ENCODE measurements at places on chromosomes 5 and 9. TPM values are rescaled to one million over a fixed set of nuclear protein-coding genes. Genes with fewer than 3 reads are reported as not detected.

DNA sequence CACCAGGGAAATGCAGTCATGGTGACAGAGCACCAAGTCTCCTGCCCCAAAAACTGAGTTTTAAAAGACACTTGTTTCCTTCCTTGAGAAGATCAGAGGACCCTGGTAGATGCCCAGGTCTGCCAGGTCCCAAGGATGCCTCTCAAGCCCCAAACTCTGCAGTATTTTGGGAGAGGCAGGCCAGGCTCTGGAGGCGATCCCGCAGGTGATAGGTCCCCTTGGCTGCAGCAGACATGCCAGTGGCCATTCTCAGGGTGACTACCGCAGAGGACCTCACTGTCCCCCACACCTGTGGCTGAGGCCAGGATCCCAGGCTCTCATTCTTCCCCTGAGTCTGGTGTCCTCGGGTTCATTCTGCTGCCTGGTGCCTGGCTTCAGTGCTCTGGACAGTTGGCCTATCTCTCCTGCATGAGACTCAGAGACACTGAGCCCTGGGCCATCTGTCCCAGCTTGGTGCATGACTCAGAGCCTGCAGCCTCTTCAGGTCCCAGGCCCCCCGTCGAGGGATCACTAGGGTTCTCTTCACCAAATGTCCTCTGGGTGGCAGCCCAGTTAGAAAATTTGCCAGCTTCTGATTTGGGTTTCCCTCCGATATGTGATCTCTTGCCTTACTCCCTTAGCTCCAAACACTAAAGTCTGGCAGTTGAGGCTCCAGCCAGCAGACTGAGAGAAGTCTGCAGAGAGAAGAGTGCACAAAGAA is 59.7 kb upstream of the GARNL3 start:
- peak; percentile 44 for DNase-seq

DNA sequence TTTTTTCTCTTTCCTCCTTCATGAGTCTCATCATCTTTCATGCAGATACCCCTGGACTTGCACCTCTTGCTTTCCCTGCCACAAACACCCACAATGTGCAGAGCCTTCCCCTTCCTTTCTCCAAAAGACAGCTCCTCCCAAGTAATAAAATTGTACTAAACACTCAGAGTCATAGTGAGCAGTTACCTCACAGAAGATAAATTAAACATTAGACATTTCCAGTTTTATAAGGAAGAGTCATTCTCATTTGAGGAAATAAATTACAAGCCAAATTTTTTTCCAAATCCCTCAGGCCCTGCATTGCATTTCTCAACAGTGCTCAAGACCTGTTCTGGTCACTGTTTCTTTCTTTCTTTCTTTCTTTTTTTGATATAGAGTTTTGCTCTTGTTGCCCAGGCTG is 131.5 kb downstream of the ATPSCKMT start:
- DNase-seq = no peak

Gene SLC25A2
- polyA plus RNA-seq = not detected

- no peak for DNase-seq
Measured at GRCh38 chr5:119541716-119542115, 87.6 kb upstream of the FAM170A start.

- DNase-seq = no peak
Measured at GRCh38 chr9:27524236-27524635, at the start of gene IFNK. IFNK (plus strand) TSS chr9:27524290; CDS start chr9:27524337, 47 bp downstream.

Gene SPTAN1
- polyA plus RNA-seq = 108 TPM

Gene IFNK
- polyA plus RNA-seq = not detected

Gene NUP155
- polyA plus RNA-seq = 24.2 TPM

Gene SCGB3A2
- polyA plus RNA-seq = 256 TPM

Gene FSD1L
- polyA plus RNA-seq = 4.0 TPM

GRCh38 chr5:6556089-6556801 is 76.6 kb downstream of the NSUN2 start:
- no peak for DNase-seq

GRCh38 chr5:68861099-68861498 is 232.7 kb upstream of the SLC30A5 start:
- no peak for DNase-seq

GRCh38 chr5:143509758-143510221 is 106.3 kb upstream of the NR3C1 start:
- no peak for DNase-seq

- no peak for DNase-seq
Measured at GRCh38 chr9:87854580-87854955, 28.1 kb upstream of the SPATA31E1 start.

DNA sequence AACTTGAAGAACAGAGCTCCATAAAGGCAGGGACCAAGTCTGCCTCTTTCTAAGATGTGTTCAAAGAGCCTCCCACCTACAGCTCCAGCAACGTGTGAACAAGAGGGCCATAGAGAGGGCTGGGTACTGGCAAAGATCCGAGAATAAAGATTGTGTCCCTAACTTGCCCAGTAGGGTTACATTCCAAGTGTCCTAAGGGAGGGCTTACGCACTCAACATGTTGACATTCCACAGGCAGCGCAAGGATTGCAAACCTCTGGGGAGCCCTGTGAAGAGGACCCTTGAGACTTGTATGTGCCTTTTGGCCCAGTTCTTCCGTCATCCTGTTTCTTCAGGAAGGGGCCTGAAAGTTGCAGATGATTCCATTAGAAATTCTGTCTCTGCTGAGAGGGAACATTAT is 48.2 kb upstream of the ENTREP1 start:
- peak; percentile 10 for DNase-seq

Gene STXBP1
- 45.8 TPM for polyA plus RNA-seq

Gene PRSS3
- 3.4 TPM for polyA plus RNA-seq

DNA sequence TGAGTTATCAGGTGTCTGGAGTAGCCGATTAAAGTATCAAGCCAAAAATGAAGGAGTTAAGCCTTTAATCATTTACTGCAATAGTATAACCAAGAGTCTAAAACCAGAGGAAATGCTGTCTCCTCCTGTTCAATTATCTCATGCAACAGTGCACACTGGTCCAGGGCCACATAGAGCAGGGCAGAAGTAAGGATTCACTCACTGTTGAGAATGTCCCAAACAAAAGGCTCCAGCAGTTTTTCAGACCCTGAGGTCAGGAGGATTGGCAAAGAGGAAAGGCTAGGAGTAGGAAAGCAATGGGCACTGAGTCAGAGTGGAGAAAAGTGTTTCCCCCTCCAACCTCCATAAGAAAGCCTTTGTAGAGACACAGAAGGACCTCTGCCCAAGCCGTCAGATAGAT is 168.2 kb downstream of the RNF180 start:
- DNase-seq = no peak

Gene MYOZ3
- polyA plus RNA-seq = 12.7 TPM

DNA sequence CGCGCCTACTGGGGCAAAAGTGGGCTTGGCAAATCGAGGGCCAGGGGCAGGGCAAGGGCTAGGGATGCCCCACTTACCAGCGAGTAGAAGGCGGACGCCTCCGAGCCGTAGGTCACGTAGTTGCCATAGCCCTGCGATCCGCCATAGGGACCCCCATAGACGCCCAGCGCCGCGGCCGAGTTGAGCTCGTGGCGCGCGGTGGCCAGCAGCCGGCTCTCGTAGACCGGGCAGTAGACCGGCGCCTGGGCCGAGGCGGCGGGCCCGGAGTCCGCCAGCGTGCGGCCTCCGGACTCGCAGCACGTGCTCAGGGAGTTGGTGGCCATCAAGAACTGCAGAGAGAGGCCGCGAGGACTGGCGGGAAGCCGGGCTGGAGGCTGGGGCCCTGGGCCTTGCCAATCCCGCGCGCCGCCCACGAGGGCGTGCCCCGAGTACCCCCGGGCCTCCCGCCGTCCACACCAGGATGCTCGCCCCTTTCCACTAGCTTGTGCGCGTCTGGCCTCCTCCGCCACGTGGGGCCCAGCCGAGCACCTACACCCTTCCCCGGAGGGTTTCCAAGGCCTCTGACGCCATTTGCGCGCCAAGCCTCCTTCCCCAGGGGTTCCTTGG is 891 bp downstream of the IRX4 start:
- DNase-seq = peak; percentile 59

DNA sequence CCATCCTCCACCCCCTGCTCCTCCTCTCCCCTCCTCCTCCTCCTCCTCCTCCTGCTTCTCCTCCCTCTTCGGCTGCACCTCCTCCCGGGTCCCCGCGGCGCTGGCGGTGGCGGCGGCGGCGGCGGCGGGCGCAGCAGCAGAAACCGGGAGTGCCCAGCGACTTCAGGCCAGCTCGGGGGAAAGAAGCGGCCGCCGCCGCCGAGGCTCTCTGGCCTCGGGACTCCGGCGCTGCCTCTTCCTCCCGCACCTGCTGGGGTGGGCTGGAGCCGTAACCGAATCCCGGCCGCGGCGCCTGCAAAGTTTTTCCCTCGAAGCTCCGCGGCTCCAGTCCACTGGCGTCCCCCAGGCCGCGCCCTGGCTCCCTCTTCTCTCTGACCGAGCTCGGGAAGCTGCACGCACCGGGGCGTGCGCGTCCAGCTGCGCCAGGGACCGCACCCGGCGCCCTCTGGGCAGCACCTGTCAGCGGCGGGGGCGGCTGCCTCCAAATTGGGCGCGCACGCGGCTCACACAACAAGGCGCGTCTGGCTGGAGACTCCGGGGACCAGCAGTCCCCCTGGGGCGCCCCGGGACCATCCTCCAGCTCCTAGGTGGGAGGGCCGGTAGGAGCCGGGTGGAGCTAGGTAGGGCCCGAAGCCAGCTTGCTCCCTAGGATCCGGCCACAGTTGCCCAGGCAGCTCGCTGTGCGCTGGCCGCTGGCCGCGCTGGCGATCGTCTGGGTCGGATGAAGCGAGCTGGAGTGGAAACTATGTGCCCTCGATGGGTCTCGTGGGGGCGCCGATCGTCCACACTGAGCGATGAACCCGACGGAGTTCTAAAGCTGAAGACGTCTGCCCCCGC is at the start of gene MCTP1:
Gene MCTP1, minus strand, starts transcription at position 523 of the 837 bp plus-strand sequence.
- DNase-seq = peak; percentile 67

GRCh38 chr5:169460123-169460522 is 123.5 kb upstream of the SPDL1 start:
- no peak for DNase-seq

Gene FAM81B
- polyA plus RNA-seq = 0.40 TPM

Gene ANKRD55
- not detected for polyA plus RNA-seq

- DNase-seq = peak; percentile 84
Measured at GRCh38 chr5:180860273-180860886, 696 bp downstream of the ZFP62 start.

Gene C6
- not detected for polyA plus RNA-seq

- no peak for DNase-seq
Measured at GRCh38 chr5:89342106-89342876, 459.3 kb upstream of the MEF2C start.

GRCh38 chr9:134678666-134679443 is 37.3 kb downstream of the COL5A1 start:
- no peak for DNase-seq

DNA sequence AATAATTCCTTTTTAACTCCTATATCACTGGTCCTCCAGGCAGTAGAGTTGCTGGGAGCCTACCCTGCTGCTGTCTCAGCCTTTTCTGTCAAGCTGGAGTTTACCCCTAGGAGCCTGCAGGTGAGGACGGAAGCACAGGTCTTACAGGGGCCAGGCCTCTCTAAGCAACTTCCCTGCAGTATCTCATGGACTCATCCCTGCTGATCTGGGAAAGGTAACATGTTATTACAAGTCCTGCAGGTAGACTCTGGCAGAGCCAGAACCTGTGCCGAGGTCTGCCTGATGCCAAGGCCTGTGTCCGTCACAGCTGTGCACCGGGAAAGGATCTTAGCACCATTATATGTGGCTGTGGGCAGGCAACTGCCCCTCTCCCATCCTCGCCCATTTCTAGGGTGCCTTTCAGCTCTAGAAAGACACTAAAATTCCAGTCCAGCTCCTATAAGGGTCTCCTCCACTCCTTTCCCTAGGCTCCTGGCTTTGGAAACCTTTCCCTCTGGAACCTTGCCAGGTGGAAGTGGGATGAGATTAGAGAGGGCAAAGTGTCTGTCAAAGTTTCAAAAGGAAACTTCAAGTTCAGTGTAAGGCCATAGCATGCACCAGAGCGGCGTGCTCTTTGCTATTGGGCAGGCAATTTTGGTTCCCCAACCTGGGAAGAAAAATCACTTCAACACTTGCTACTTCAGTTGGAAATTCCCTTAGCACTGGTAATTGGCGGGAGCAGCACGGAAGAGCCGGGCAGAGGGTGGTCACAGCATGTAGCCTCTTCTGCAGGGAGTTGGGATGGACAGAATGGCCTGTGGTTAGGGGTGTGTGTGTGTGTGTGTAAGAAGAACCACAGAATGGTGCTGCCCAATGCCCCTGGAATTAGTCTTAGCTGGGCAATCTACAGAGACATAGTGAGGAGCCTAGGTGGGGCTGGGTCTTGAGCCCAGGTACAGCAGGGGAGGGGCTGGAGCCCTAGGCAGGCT is 17.5 kb downstream of the TMEM171 start:
- DNase-seq = no peak

Gene HMMR
- 120 TPM for polyA plus RNA-seq

DNA sequence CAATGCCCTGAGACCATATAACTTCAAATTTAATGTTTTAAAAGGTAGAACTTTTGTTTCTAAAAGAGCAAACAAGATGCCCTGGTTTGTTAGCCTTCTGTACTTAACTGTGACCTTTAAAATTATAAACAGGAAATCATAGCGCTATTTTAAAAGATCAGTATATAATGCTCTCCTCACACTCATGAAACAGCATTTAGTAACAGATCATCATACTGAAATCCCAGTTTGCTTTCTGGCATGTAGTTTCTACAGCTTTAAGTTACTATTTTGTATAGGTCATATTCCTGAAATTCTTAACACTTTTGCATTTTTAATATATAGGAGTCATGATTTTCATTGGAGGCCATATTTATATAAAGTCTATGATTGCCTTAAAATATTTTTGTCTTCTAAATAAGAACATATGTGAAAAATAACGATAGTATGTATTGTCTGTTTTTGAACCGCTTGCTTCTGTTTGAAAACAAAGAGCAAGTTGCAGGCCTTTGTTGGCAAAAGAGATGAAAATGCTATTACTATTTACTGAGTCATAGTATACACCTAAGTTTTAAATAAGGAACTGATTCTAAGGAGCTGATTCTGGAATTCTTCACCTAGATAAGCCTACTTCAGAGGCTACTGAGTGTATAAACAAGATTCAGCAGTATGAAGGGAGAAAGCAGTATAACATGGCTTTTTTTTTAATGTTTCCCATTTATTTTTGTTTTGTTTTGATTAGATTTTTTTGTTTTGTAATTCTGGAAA is 20.5 kb downstream of the SRFBP1 start:
- DNase-seq = no peak

GRCh38 chr5:88203981-88204750 is 64.5 kb downstream of the TMEM161B start:
- peak; percentile 59 for DNase-seq

Gene ZFP2
- polyA plus RNA-seq = 1.4 TPM

DNA sequence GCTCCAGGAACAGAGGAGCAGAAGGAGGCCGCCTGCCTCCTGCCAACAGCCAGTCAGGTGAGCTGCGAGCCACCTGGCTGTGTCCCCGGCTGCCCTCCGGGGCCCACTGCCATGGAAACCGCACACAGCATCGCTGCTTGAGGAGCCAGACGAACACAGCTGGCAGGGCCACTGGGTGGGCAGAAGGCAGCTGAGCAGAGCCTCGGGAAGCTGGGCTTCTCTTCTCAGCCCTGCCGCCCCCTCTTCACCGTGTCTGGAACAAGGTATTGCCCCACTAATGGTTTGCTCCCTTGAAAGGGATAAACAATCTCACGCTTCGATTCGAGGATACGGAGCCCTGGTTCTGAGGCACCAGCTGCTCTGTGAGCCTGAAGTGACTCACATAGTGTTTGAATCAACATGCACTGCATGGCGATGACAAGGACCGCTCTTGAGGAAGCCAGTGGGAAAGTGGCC is 63.7 kb upstream of the RUFY1 start:
- DNase-seq = no peak
